ENCODE measurements at places on chromosomes 4 and X.
A peak's percentile ranks its signal among the peaks of the same experiment; 100 is the strongest.

DNA sequence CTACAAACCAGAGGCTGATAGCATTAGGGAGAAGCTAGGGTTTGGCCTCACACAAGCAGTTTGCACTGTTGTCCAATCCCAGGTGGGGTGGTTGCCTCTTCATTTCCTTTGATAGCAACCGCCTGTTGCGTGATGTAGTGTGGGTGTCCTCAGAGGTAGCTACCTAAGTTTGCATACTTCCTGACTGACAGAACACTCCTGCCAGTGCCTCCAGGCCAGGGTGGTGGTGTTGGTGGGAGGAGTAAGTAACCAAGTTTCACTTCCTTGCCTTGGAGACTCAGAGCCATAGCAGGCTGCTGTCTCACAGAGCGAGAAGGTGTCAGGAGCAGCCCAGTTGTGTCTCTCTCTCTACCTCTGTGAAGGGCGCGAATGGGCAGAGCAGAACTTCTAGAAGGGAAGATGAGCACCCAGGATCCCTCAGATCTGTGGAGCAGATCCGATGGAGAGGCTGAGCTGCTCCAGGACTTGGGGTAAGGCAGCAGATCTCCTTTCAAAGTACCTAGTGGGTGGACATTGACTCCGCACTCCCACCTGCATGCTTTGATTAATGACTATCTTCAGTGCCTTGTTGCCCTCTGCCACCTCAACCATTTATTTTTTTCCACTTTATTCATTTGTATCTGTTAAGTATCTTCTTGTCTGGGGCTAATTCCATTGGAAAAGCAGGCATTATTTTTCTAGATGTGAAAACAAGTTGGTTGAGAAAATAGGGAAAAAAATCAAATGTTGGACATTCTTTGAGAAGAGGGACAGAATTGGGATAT lies at the start of gene DAPP1:
TSS of gene DAPP1 (plus strand) at position 283 of the 764 bp plus-strand sequence. CDS start at position 370, 87 bp downstream.
- peak; percentile 74 for DNase-seq

DNA sequence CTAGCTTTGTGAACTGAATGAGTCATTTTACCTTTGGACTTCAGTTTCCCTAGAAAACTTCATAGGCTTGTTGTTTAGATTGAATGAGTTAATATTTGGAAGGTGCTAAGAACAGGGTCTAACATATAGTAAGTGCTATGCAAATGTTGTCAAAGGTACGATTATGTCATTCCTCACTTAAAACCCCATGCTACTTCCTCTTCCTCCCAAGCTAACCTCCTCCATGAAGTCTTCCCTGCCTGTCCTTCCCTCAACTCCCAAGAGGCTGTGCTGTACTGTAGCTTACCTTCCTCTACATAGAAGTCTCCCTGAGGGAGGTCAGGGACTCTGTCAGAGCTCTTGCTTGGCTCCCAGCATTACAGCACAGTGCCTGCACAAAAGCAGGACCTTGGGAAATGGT lies 103.4 kb upstream of the PJA1 start:
- no peak for DNase-seq

GRCh38 chrX:39242187-39242586 lies 440.9 kb downstream of the MID1IP1 start:
- peak; percentile 14 for DNase-seq

DNA sequence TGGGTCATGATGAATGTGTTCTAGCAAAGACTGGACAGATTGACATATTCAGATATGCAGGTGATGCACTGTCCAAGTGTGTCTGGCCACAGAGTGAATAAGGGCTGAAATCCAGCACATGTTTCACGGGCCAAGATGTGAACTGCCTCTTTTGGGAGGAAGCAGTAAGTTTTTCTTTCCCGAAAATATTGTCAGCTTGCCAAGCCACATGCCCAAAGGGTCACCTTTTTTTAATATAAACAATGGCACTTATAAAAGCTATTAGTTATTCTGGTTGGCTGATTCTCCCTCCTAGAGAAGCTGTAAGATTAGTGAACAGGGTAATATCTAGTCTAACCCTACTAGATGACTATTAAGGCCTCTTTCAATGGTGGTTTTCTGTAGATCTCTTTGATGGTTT lies 1.5 kb upstream of the EDNRA start:
- DNase-seq = no peak

DNA sequence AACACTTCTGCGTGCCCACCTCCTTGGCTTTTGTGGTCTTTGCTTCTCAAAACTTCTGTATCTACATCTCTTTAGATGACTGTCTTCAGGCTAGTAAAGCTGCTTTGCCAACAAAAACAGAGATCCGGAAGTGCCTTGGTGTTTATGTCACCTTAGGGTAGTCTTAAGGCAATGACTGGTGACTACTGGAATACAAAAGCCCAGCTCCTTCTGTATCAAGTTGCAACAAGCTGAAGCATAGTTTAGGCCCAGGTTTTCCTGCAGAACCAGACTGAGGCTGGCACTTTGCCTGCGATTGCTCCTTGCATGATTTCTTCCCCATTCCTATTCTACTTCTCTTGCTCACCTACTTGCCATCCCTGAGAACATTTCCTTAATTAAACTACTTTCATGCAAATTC lies 333.8 kb downstream of the DMD start:
- DNase-seq = no peak

DNA sequence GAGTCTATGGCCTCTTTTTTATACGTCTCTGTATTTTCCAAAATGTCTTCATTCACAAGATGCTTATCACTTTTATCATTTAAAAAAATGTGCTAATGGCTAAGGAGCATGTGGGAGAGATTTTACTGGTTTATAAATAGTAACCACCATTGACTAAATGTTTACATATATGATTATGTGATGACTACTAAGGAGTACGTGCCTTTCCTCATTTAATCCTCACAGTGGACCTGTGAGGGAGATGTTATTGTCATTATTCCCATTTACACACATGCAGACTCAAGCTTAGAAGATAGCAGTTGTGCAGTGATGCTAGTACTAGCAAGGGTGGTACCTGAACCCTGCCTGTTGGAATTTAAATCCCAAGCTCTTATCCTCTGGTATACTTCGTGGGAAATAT lies 2.4 kb downstream of the SRD5A3 start:
- DNase-seq = no peak

DNA sequence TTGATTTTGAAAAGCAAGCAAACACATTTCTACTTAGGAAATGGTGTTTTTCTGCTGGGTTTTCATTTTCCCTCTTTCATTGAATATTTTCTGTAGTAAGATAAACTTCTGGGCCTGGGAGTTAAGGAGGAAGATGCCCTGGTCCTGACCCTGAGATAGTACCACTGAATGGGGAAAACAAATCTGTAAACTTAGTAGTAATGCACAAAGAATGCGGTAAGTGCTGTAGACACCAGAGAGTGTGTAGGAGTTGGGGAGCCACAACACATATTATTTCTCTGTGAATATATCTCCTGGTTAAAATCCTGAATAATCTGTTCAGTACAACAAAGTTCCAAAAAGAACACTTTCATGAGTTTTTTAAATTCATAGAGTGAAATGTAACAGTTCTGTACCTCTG lies 178.3 kb downstream of the MAPK10 start:
- no peak for DNase-seq

DNA sequence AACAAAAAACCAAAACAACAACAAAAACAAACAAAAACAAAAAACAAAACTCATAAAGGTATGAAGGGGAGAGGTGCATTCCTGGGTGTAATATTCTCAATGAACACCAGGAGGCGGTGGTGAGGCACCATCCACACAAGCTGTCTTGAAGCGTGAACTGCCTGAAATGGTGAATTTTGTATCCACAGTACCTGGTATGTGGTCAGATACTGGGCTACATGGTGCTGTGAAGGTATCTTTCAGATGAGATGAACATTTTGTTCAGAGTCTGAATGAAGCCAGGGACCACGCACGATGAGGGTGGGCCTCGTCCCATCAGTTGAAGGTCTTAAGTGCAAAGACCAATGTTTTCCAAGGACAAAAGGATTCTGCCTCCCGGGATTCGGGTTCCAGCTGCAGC lies 58.5 kb downstream of the ASMT start:
- DNase-seq = no peak

DNA sequence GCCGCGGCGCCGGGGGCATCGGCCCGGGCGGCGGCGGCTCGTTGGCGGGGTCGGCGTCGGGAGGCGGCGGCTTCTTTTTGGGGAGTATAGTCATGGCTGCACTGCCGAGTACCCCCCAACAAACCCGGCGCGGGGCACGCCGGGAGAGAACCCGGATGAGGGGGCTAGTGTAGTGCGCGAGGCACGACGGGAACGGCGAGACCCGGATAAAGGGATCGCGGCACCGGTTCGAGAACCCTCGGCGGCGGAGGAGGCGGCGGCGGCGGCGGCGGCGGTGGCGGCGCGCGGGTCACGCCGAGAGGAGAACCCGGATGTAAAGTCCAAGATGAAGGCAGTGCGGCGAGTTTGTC lies at the start of gene OTUD5:
TSS of gene OTUD5 (minus strand) at position 131 of the 350 bp plus-strand sequence. CDS start at position 94, 37 bp downstream.
- DNase-seq = peak; percentile 76

GRCh38 chrX:125709532-125709931 lies 389.9 kb downstream of the TEX13C start:
- DNase-seq = no peak
